Kidney tubule cell (primary cell): ENCODE measurements at places on chromosomes 5 and 9.

GRCh38 chr9:15300218-15300617 is 6.8 kb downstream of the TTC39B start:
- DNase-seq: no peak

- no peak for DNase-seq
Measured at GRCh38 chr5:68272289-68272688, 56.7 kb downstream of the PIK3R1 start.

GRCh38 chr9:95224376-95225019 is 93.0 kb downstream of the FANCC start:
- peak; percentile 13 for DNase-seq

DNA sequence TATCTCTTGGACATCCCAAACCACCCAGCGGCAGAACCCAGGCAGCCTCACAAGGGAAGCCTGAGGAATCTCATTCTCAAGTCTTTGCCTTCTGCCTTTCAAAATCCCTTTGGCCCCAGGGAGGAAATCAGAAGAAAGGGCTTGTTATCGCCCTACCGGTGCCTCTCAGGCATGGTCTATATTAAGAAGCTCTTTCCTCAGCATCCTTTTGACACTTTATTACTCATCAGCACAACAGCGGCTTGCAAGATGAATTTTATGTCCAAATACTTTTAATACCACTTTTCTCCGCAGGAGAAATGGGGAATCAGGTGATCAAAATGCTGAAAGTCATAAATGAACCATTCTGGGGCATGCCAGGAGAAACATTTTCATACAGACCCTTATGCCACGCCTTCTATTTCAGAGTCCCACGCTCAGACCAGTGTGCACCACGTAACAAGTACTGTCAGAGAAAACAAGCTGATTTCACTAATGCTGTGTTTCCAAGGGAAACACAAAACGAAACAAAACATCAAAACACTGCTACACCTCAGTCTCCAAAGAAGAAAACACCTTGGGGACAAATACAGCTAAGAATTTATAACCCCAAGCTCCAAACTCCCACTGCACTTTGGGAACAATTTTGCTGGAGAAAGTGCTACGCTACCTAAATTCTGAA is 30.0 kb downstream of the RAPGEF1 start:
- no peak for DNase-seq

DNA sequence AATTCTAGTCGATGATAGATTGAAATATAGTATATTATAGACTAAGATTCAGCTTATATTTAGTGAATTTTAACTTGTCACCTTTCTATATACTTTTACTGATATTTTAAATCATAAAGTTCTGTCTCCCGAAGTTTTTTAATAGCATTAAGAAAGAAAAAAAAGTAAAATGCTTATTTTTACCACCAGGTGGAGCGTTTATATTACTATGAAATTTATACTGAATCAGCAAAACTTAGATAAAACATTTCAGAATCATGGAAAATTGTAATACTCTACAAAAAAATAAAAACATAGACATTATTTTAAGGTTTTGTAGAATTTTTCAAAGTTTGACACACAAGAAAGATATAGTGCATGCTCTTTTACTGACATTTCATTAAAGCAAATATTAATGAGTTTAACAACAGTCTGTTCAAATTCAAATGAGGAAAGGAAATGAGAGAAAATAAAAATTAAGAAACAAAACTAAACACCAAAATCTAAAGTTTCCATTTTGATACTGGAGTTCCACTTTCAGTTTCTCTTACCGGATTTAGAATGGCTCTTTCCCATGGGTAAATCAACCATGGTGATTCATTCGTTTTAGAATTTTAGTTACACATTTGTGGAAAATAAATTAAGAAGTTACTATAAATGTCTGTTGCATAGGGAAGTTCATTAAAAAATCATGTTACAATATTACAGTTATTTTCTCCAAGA is 1035.3 kb downstream of the CDH12 start:
- no peak for DNase-seq

GRCh38 chr5:118611332-118611945 is 376.9 kb downstream of the DTWD2 start:
- peak; percentile 46 for DNase-seq

DNA sequence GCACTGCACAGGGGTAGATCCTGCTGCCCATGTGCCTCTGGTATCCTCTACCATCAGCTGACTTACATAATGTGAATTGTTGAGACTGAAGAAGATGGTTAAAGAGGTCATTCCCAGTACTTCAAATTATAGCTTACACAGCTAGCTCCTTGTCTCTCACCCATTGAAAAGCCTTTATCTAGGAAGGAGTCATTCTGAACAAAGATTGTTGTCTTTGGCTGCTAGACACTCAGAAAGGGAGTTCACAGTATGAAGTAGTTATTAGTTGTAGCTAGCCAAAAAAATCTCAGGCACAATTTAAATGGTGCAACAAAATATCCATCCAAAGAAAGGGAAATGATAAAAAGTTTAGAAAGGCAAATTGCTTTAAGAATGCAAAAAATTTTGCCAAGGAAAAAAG is 102.0 kb upstream of the NREP start:
- no peak for DNase-seq

- peak; percentile 56 for DNase-seq
Measured at GRCh38 chr9:38176251-38176650, 107.2 kb upstream of the SHB start.

DNA sequence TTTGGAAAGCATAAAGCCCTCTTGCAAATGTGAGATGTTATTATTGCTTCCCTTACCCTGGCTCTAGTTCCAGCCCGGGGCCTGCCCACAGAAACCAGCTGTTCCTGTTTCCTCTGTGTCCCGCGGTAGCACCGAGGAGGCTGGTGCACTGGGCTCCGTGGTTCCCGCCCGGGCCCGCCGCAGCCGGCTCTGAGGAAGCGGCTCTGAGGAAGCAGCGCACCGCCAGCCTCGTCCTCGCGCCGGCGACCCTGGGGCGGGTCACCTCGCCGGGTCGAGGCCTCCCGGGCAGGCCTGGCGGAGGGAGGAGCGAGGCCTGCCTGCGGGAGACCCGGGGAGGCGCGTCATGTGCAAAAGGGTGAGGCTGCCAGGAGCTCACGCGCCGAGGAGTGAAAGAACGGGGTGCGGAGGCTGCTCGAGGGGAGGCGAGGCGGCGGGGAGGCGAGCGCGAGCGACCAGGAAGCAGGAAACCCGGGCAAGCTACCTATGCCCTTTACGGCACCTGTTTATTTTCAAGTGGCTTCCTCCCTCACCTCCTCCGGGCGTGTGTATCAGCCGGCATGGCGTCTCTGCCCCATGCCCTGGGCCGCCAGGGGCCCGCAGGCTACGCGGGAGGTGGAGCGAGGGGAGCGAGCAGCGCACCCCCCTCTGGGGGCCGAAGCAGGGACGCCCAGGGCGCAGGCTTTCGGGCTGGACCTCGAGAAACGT is 61.3 kb upstream of the MEGF10 start:
- DNase-seq: peak; percentile 50

GRCh38 chr9:82208741-82209450 is 220.3 kb downstream of the SPATA31D1 start:
- peak; percentile 1 for DNase-seq

GRCh38 chr5:878125-878524 is 14.5 kb downstream of the BRD9 start:
- no peak for DNase-seq

DNA sequence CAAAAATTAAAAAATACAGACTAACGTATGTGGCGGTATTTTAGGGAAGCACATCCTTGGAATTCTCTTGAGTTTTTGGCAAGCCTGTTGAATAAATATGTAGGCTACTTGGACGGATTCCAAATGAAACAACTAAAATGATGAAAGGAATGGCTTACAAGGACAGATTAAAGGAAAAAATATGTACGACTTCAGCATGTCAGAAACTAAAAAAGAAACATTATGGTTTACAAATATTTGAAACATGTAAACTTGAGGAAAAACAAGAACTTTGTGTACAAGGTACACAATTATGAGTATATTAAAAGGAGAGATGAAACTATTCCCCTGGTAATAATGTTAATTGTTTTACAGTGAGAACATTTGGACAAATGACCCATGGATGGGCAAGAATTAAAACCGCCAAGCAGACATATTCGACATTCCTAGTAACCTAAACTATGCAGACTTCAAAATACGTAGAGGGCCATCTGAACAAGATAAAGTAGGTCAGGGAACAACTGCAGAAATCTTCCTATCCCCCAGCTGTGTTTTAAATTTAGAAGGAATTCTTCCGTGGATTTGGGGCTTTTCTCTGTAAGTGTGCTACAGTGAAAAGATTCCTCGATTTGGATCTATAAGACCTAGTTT is 12.5 kb downstream of the EDIL3 start:
- DNase-seq: no peak

DNA sequence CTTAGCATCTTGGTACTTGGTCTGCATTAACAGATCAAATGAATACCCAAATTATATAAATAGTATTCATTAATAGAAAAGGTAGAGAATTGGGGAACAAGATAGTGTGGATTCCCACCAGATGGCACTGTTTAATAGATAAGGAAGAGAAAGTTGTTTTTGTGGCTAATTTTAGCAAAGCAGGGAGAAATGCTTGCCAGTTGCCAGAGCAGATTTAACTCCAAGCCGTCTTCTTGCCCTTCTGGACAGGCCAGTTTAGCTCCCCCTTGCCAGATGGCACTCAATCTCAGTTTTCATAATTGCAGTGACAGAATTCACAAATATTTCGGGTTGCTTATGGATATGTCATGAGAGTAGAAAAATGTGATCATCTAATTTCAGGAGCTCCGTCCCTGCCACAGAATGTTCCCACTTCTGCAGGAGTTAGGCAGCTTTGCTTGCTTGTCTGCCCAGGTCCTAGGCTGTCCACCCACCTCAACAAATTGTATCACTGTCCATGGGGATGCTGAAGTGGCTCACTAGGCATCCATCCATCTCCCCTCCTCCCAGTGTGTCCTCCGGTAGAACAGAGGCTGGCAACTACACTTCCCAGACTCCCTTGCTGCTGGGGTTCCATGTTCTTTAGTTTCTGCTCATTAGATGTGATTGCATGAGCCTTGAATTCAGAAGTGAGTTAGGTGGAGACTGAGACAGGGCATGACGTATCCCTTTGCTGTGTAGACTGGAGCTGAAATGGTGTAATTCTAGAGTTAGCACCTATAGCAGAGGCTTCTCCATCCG is 11.8 kb upstream of the HEXB start:
- peak; percentile 45 for DNase-seq

DNA sequence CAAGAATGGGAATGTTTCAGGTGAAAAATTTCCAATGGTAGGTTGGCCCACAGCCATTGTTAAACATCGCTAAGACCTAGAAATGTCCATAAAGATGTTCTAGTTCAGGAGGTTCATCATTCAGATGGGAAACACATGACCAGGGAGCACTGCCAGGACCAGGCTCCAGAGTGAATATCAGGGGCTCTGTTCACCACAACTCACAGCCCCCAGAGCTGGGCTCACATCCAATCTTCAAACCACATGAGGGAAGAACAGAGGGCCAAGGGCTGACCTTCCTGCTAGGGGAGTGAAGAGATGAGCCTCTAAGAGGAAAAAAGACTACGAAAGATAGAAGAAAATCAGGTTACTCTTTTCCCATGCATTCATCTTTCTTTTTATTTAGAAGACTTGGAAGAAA is 205.8 kb downstream of the SEMA5A start:
- no peak for DNase-seq

GRCh38 chr9:1170918-1171317 is 120.8 kb downstream of the DMRT2 start:
- no peak for DNase-seq

DNA sequence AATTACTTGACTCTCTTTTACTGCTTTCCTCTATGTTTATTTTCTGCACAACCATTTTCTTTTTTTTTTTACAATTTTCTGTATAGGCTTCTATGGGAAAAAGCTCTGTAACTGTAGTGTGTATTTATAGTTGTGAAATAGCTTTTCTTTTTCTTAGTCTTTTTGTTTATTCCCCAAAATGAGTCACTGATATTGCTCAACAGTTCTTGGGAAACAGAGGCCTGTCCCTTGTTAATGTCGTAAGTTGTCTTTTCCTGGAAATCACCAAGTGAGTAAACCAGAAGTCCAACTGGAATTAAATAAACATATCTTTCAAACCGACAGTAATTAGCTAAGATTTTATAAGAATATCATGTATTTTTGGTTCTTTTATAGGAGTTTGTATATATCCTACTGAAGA is 325.1 kb upstream of the PRR16 start:
- peak; percentile 52 for DNase-seq
